Activated T-cell treated with anti-CD3 and anti-CD28 coated beads for 24 hours (primary cell): ENCODE measurements at places on chromosomes 16 and 17.

GRCh38 chr17:37676115-37676925, 33.1 kb upstream of the DDX52 start:
- no peak for DNase-seq

GRCh38 chr17:82752371-82753200, 721 bp downstream of the TBCD start:
- DNase-seq, result no peak

- DNase-seq, result peak; percentile 30
Measured at GRCh38 chr17:3843935-3844516, 2.0 kb downstream of the NCBP3 start.

DNA sequence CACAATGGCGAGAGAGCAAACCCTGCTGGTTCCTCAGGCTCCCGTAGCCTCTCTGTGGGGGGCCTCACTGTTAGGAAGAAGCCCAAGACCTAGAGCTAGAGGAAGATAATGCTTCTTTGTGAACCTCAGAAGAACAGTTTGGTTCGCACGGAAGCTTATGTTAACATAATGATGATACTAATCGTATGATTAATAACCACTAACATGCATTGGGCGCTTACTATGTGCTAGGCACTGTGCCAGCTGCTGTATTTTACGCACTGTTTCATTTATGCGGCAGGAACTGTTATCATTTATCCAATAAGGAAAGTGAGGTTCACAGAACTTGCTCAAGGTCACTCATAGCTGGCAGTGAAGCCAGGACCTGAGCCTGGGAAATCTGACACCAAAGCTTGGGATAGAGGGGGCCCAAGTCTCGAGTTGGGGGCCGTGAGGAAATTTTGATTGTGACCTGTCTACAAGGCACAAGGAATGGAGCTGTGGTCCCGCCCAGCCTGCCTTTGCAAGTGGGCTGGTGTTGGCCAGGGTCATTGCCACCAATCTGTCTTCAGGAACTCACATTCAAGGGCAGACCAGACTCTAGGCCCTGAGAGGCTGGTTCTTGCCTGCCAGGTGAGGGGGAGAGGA, 6.8 kb downstream of the PRCD start:
- DNase-seq, result no peak

- DNase-seq, result no peak
Measured at GRCh38 chr16:24135624-24136565, 120.2 kb upstream of the CACNG3 start.

- DNase-seq, result no peak
Measured at GRCh38 chr16:61576476-61576875, 459.8 kb downstream of the CDH8 start.

DNA sequence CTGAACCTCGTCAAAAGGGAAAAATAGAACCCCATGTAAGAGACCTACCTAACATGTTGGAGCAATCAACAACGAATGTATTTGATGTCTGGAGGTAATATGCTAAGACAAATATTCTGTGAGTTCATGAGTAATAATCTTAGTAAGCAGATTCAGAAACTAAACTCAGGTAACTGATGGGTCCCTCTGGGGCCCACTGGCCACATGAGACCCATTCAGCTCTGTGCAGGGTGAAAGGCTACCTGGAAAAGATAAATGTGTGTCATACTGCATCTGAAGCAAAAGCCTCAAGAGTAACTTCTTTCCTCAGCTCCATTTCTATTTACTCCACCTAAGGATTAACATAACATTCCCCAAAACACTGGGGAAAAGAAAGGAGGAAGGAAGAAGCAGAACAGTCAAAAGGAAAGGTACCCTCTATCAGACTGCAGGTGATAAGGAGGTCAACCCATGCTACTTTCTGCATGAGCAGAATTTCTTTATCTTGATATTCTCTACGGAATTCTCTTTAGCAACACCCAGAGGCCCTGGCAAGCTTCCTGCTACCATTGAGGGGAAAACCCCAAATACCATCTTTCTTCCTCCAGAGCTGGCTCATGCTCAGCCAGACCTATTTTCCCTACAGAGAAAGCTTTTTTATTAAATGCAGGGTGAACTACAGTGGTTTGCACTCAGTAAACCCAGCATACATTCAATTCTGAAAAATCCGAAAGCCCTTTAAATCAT, 37.7 kb upstream of the ABCA6 start:
- no peak for DNase-seq

GRCh38 chr16:69554495-69554894, 11.3 kb upstream of the NFAT5 start:
- DNase-seq, result no peak

DNA sequence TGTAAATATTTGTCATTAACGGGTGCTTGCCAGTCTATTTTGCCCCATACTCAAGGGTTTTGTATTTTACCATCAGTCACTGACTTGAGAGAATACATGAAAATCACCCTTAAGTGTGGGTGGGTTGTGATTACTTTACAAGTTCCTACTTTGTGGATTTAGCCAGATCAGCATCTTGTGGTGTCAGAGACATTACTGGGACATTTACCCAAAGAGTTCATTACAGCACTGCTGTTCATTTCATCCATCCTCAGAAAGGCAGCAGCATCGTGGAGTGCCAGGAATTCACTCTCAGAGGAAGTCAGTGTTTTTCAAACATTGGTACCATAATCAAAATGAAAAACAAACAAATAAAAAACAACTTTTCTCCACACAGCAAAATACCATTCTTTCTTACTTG, 110.8 kb downstream of the CNTNAP4 start:
- DNase-seq, result no peak

GRCh38 chr17:42276609-42277341, 584 bp upstream of the STAT5B start:
- no peak for DNase-seq

GRCh38 chr17:50507871-50508572, at the start of gene MYCBPAP:
Gene MYCBPAP, plus strand, starts transcription at chr17:50508439. Its CDS starts 236 bp downstream, at chr17:50508675.
- DNase-seq, result peak; percentile 71

GRCh38 chr17:8141741-8142140, 10.5 kb downstream of the PER1 start:
- DNase-seq, result no peak

DNA sequence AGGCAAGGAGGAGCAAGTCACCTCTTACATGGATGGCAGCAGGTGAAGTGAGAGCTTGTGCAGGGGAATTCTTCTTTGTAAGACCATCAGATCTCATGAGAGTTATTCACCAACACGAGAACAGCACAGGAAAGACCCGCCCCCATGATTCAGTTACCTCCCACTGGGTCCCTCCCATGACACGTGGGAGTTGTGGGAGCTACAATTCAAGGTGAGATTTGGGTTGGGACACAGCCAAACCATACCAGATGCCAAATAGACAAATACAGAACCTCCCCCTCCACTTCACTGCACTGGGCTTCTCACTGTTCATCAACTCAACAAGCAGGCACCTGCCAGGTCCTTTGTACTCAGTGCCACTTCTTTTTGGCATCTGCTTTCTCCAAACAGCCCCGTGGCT, 100.2 kb downstream of the WSCD1 start:
- DNase-seq, result no peak

- no peak for DNase-seq
Measured at GRCh38 chr17:63240106-63240505, 206.0 kb downstream of the CYB561 start.

- no peak for DNase-seq
Measured at GRCh38 chr16:73778887-73779286, 517.7 kb upstream of the PSMD7 start.

- no peak for DNase-seq
Measured at GRCh38 chr16:17050468-17050867, 420.3 kb downstream of the XYLT1 start.

DNA sequence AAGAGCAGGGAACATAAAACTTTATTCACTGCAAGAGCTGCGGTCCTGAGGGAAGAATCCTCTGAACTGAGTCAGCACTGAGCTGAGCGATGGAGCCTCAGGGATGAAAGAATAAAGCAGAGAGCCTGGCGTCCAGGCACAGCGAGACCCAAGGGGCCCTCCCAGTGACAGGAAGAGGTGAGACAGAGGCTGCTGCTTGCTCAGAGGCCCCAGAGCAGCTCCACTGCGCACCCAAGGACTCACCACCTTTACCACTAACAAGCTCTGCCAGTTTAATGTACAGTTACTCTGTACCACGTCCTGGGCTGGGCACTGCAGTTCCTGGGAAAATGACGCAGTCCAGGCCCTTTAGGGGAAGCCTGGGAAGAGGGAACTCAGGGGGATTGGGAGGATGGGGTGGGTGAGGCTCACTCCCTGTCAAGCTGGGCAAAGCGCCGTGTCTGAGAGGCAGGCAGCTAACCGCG, 5.6 kb downstream of the GFAP start:
- DNase-seq, result no peak

GRCh38 chr17:33650304-33650703, 357.2 kb upstream of the ASIC2 start:
- DNase-seq, result no peak

- DNase-seq, result no peak
Measured at GRCh38 chr17:40343219-40344119, 21.1 kb downstream of the GJD3 start.
